Glomerular endothelial cell (primary cell): ENCODE measurements at places on chromosomes 3 and 15. TPM values are rescaled to one million over a fixed set of nuclear protein-coding genes. Genes with fewer than 3 reads are reported as not detected.

The ARNT2 gene
- 1.3 and 2.5 TPM in 2 replicates for total RNA-seq

The NPAP1 gene
- total RNA-seq: not detected in 2 replicates

The EEF1AKMT4 gene
- 3.1 and 5.8 TPM in 2 replicates for total RNA-seq

The IGDCC3 gene
- 0.41 TPM in 1 of 2 replicates, not detected in the other for total RNA-seq

The THSD4 gene
- total RNA-seq: 110 and 134 TPM in 2 replicates

The PATL2 gene
- total RNA-seq: 0.35 and 0.48 TPM in 2 replicates

The ATP13A5 gene
- not detected in 2 replicates for total RNA-seq

The LOXL1 gene
- 35.5 and 37.7 TPM in 2 replicates for total RNA-seq

The ERC2 gene
- total RNA-seq: 0.19 and 1.3 TPM in 2 replicates

The TFG gene
- total RNA-seq: 126 and 127 TPM in 2 replicates

The SERPINI1 gene
- 1.5 and 4.4 TPM in 2 replicates for total RNA-seq

The DALRD3 gene
- total RNA-seq: 35.2 and 70.1 TPM in 2 replicates

The CSTA gene
- total RNA-seq: not detected in 2 replicates

The MINAR1 gene
- total RNA-seq: 0.29 and 1.5 TPM in 2 replicates

The EHHADH gene
- 5.2 and 5.6 TPM in 2 replicates for total RNA-seq

The SNURF gene
- 2.6 and 2.8 TPM in 2 replicates for total RNA-seq

The CFAP92 gene
- total RNA-seq: 1.0 and 1.7 TPM in 2 replicates

The MEX3B gene
- total RNA-seq: 15.6 and 23.6 TPM in 2 replicates

The PTH1R gene
- total RNA-seq: not detected in 2 replicates

The GP9 gene
- total RNA-seq: not detected in 2 replicates

The OR5H2 gene
- total RNA-seq: not detected in 2 replicates

The ZNF197 gene
- 10.4 and 11.1 TPM in 2 replicates for total RNA-seq

The ROBO2 gene
- total RNA-seq: 0.35 TPM in 1 of 2 replicates, not detected in the other

The GOLGA6D gene
- not detected in 2 replicates for total RNA-seq

The SLC9A9 gene
- 0.73 and 1.2 TPM in 2 replicates for total RNA-seq

The NR1I2 gene
- total RNA-seq: not detected in 2 replicates

The C2CD4B gene
- 94.0 and 176 TPM in 2 replicates for total RNA-seq

The SERPINI2 gene
- total RNA-seq: not detected in 2 replicates

The PLA1A gene
- total RNA-seq: 2.8 and 7.8 TPM in 2 replicates

The C3orf22 gene
- total RNA-seq: not detected in 2 replicates

The NMNAT3 gene
- total RNA-seq: 0.68 and 1.5 TPM in 2 replicates

The EFHB gene
- not detected in 2 replicates for total RNA-seq

The HESX1 gene
- 0.58 and 1.0 TPM in 2 replicates for total RNA-seq

The RARB gene
- 17.6 and 28.7 TPM in 2 replicates for total RNA-seq

The A4GNT gene
- not detected in 2 replicates for total RNA-seq

The CCDC9B gene
- total RNA-seq: 11.8 and 20.0 TPM in 2 replicates

The DUOXA2 gene
- not detected in 2 replicates for total RNA-seq

The SLC51B gene
- not detected in 2 replicates for total RNA-seq

The TPRG1 gene
- 0.53 TPM in 1 of 2 replicates, not detected in the other for total RNA-seq

The CACNA2D3 gene
- 0.05 TPM in 1 of 2 replicates, not detected in the other for total RNA-seq

The RTP4 gene
- 0.78 and 4.6 TPM in 2 replicates for total RNA-seq

The SAMD7 gene
- not detected in 2 replicates for total RNA-seq

The CACNA1D gene
- not detected in 2 replicates for total RNA-seq

The CCDC39 gene
- 0.06 TPM in 1 of 2 replicates, not detected in the other for total RNA-seq

The PLSCR2 gene
- total RNA-seq: not detected in 2 replicates

The IL5RA gene
- not detected in 2 replicates for total RNA-seq

The CILP gene
- 0.12 TPM in 1 of 2 replicates, not detected in the other for total RNA-seq

The SLC12A1 gene
- total RNA-seq: not detected in 2 replicates
